GM20000 (cell line): ENCODE measurements at places on chromosomes 5 and 9.

DNA sequence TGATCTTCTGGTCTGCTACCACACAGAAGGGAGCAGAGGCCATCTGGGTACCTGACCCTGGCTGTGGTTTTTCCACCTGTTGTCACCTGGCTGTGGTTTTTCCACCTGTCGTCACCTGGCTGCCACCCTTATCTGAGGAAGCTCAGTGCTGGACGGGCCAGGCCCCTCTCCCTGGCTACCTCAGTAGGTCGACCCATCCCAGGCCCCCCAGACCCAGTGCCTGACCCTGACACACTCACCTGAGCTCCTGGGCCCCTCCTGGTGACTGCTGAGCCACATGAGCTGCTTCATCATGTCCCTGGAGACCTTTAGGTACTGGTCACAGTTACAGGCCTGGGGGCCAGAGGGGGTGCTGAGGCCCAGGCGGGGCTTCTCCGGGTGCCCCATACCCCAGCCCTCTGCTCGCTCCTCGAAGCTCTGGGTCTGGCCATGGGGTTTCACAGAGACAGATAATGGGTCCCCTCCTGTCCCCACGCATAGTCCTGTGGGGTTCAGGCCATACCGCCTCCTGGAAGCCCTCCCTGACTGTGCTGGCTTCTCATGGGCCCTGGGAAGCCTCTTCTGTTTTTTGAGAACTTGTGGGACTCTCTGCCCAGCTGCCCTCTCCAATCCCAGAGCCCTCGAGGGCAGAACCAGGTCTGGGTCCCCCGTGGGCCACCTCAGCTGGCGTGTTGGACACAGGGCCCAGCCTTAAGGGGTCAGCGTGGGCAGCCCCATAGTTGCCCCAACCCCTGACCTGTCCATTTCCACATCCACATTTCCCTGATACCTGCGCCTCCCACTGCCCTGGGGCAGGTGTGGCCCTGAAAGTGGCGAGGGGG is 7.5 kb upstream of the NRARP start:
- DNase-seq: no peak

DNA sequence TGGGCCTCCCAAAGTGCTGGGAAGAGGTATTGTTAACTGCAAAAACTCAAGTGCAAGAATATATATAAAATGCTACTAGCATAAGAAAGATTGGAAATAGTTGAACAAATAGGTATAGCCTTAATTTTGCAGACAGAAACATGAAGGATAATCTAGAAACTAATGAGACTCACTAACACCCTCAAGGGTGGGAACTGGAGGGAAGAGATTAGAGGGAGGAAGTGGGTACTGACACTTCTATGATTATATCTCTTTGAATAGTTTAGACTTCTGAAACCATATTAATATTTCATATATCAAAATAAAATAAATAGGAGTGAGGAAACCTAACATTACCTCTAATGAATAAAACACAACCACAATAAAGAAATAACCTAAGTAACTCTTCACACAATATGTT is 23.0 kb downstream of the AUH start:
- DNase-seq: no peak

GRCh38 chr5:105735704-105736103 is 1935.0 kb downstream of the EFNA5 start:
- no peak for DNase-seq

DNA sequence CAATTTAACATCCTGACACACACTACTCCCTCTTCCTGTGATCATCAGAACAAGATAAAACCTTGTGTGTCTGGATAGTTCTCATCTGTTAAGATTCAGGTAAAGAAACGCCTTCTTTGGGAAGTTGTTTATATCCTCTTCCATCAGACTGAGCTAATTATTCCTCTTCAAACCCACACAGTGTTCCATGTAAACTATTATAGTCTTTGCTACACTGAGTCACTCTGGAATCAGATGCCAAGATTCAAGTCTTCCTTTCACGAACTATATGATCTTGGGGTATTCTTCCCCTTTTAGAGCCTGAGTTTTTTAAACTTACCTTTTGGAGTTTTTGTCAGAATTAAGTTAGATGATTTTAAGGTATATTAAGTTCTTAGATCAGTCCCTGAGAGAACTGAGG is 2.0 kb downstream of the OR1J1 start:
- DNase-seq: no peak

DNA sequence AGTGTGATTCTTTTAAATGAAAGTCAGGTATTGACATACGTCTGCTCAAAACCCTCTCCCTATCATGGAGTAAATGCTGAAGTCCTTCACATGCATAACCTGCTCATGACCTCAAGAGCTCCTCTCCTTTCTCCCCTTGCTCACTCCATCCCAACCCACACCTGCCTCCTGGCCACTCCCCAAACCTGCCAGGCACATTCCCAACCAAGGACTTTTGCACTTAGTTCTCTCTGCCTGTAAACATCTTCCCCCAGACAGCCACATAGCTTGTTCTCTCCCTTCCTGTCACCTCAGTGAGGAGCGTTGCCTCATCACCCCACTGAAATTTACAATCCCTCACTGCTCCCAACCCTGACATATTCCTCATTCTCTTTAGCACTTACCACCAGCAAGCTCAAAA is 8.7 kb downstream of the SETD9 start:
- no peak for DNase-seq

GRCh38 chr5:11040345-11040744 is 279.3 kb upstream of the DAP start:
- no peak for DNase-seq

DNA sequence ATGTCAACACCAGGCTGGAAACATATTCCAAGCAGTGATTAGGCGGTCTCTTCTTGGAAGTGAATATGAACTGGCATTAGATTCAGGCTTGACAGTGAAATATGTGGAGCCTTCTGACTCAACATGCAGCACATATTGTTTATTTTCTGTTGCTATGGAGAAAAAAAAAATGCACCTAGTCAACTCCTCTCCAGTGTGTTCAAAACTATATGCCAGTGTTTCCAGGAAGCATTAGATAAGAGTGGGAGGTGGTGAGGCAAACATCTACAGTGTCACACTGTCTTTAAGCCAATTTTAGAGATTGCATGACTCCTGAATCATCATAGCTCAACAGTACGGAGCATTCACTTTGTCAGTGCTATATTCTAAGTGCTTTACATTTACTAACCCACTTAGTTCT is 117.9 kb downstream of the HCN1 start:
- no peak for DNase-seq

- no peak for DNase-seq
Measured at GRCh38 chr9:77677957-77678535, 29.9 kb upstream of the GNA14 start.

GRCh38 chr5:78648359-78649210 is at the start of gene LHFPL2:
Gene LHFPL2 (minus strand): TSS chr5:78648772. CDS start chr5:78510213, 138,559 bp downstream.
- DNase-seq: peak; percentile 94

DNA sequence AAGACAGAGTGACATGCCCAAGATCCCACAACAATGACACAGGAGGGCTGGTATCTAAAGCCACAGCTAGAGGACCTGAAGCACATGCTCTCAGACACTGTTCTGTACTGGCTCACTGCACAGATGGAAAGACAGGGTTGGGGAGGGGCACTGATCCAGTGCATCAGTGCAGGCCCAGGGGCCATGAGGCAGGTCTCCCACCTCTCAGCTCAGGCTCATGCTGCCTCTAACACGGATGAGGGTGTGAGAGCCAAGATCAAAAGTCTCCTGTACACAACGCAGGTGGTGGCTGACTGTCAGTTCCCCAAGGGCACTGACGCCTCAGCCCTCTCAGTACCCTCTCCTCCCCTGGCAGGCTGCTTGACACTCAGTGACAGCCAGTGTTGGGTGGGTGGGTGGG is 10.9 kb downstream of the RAPGEF1 start:
- DNase-seq: no peak

DNA sequence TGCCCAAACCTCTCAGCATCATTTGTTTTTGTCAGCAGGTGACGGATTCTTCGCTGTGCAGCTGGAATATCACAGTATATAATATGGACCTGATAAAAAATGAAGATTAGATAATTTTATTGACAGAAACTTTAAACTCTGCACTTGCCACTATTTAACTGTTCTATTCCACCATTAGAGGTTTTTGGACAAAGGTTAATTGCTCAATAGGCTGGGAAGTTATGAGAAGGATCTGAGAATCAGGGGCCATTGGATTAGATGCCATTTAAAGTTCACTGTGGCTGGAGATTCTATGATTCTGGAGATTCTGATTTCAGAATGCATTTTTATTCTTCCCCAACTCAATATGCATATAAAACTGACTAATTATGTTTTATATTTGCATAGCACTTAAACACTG is 59.8 kb upstream of the ANXA1 start:
- DNase-seq: no peak

GRCh38 chr5:69493396-69494133 is 975 bp downstream of the OCLN start:
- peak; percentile 80 for DNase-seq

- no peak for DNase-seq
Measured at GRCh38 chr5:160473681-160474080, 52.0 kb downstream of the PTTG1 start.

DNA sequence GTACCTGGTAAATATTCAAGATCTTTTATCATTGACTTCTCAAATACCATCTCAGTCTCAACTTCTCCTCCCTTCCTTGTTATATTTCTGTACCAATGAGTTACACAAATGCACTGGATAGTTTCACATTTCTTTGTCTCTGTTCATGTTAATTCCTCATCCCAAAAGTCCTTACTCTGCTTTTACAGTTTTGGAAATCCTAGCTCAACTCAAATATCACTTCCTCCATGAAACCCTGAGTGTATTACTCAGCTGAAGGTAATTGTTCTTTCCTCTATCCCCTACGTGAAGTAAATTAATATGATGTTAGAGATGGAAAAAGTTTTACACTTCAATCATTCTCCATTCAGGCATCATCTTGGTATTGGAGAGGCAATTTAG is 241.5 kb downstream of the TLE4 start:
- no peak for DNase-seq

GRCh38 chr5:177093082-177093712 is 6.5 kb downstream of the FGFR4 start:
- DNase-seq: no peak

GRCh38 chr9:75299324-75299723 is 211.0 kb downstream of the OSTF1 start:
- no peak for DNase-seq

DNA sequence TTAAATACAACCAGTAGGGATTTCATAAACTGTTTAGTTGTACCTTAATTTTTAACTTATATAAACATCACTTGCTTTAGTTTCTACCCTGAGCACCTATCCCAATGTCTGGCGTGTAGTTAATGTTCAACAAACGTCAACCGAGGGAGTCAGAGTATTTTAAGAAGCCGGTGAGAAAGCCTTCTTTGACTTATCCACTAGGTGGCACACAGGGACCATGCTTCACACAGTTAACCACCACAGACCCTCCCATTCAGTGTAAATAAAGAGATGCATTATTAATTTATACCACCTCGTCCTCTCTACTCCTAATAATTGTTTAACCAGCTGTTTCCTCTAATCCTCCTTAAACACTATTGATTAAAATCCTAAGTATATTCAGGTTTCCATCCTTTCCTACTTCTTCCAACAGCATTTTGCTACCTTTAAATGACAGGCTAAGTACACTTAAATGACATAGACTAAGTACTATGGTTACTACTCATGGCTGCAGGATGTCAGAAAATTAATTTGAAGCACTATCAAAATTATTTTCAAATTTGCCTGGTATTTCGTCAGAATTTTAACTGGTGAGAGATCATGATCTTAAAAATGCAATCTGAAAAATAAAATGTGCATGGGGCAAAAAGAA is 2.3 kb downstream of the HAPLN1 start:
- DNase-seq: peak; percentile 79

DNA sequence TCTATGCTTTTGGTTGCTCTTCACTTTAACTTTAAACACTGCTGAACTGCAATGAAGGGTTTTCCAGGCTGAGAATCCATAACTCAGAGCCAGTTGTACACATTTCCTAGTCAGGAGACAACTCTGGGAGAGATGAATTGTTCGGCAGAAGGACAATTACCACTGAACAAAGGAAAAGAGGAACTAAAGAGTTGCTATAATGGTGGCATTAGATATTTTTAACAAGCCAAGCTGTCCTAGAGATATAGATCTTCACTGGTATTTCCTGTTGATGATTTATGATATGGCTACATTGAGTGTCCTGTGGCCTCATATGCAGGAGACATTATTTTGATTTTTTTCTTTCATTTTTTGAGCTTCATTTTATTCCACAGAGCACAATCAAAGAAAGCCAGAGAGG is 219.1 kb upstream of the PCSK5 start:
- no peak for DNase-seq

DNA sequence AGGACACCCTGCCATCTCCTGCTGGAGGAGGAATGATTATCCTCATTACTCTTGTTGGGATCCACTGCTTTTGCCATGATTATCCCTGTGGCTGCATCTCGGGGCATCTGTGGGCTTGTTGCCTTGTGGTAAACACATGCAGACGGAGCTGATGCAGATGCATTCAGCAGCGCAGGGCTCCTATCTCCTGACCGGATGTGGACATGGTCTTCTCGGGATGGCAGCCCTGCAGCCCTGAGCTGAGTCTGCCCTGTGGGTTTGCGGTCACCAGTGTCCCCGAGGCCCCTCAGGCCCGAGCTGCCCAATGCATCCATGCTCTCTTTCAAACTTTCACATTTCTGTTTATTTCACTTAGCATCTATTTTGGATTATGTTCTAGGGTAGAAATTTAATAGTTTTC is 250.4 kb upstream of the IRX1 start:
- no peak for DNase-seq
